Epithelial cell of alveolus of lung (primary cell): ENCODE measurements at places on chromosomes 5 and 9. TPM values are rescaled to one million over a fixed set of nuclear protein-coding genes. Genes with fewer than 3 reads are reported as not detected.

AK6 gene
- total RNA-seq: 19.1 and 23.8 TPM in 2 replicates

MYOZ3 gene
- 0.26 and 0.40 TPM in 2 replicates for total RNA-seq

CER1 gene
- total RNA-seq: not detected in 2 replicates

GADD45G gene
- total RNA-seq: 1.8 and 6.5 TPM in 2 replicates

RELL2 gene
- total RNA-seq: 2.4 and 3.7 TPM in 2 replicates

CCL21 gene
- not detected in 2 replicates for total RNA-seq

PCDHA9 gene
- total RNA-seq: under 0.01 TPM in 1 of 2 replicates, not detected in the other

NOP16 gene
- total RNA-seq: 7.4 and 14.0 TPM in 2 replicates

AMBP gene
- not detected in 2 replicates for total RNA-seq

TAF11L2 gene
- not detected in 2 replicates for total RNA-seq

FOXI1 gene
- not detected in 2 replicates for total RNA-seq

C9 gene
- not detected in 2 replicates for total RNA-seq

ENTREP1 gene
- total RNA-seq: not detected in 2 replicates
